Type B pancreatic cell (in vitro differentiated cells): ENCODE measurements at places on chromosomes 2 and 18. TPM values are rescaled to one million over a fixed set of nuclear protein-coding genes. Genes with fewer than 3 reads are reported as not detected.

The FLACC1 gene
- 0.48 and 1.4 TPM in 2 replicates for total RNA-seq

The IHH gene
- 10.8 and 13.8 TPM in 2 replicates for total RNA-seq

The TMEM17 gene
- 1.9 and 4.2 TPM in 2 replicates for total RNA-seq

DNA sequence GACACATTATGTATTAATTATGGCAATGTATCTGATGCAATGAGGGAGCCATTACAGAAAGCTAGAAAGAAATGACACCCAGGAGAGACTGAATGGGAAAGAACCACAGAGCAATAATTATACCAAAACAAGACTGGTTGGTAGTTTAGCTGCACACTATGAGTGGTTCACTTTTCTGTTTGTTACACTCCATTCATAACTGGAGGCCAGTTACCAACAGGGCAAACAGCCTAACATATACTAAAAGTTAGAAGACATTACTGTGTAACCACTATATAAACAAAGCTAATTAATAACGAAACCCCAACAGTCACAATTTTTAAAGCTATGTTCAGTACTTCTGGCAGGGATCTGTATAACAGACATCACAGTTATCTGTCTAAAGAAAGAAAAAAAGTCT is 49.4 kb downstream of the NBAS start:
- no peak for DNase-seq

GRCh38 chr2:133265432-133265949 is 302.8 kb downstream of the NCKAP5 start:
- no peak for DNase-seq

GRCh38 chr2:119123389-119123788 is 35.2 kb downstream of the C1QL2 start:
- DNase-seq, result no peak

DNA sequence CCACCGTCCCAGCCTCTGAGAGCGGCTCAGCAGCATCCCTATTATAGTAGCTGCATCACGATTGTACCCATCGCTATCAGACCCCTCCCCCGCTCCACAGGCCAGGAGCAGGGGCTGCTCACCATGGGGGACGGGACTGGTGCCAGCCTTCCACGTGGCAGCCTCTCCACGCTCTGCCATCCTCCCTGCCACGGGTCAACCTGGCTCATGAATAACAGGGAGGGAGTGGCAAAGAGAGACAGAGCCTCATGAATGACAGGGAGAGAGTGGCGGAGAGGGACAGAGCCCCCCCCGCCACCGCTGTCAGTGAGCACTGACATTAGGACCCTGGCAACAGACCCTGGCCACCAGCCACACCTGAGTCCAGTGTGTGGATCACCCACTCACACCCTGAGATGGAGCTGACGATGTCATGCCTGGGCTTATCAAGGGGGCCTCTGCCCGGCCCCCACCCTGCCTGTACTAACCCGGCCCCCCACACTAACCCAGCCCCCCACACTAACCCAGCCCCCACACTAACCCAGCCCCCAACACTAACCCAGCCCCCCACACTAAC is 16.9 kb downstream of the CROCC2 start:
- DNase-seq, result no peak

DNA sequence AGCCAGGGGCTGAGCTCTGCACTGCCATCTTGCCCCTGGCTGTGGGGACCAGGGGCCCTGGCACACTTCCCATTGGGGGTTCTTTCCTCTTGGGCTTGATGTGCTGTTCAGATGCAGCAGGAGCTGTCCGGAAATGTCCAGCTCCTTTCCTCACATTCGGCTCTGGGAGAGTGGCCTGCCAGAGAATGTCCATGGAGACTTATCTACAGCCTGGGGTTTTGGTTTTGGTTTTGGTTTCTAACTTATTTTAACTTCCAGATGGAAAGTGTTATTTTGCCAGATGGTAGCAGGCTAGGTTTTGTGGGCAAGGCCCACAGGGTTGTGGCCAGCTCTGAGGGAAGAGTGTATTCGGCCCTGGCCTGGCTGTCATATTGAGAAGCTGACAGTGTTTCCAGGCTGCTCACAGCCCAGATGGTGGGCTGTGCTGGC is 177.3 kb downstream of the ANKRD30B start:
- no peak for DNase-seq

GRCh38 chr18:23897291-23897690 is 117.3 kb upstream of the TTC39C start:
- DNase-seq, result no peak

GRCh38 chr2:68912732-68913131 is 40.0 kb downstream of the GKN2 start:
- no peak for DNase-seq

GRCh38 chr2:4693266-4693665 is 989.9 kb downstream of the DCDC2C start:
- no peak for DNase-seq
